ENCODE measurements at places on chromosomes 16 and 17. TPM values are rescaled to one million over a fixed set of nuclear protein-coding genes. Genes with fewer than 3 reads are reported as not detected.

Gene MBTPS1
- total RNA-seq: 122 TPM

Gene MPDU1
- total RNA-seq: 55.7 TPM

Gene EME1
- 19.3 TPM for total RNA-seq

Gene BAIAP3
- 29.8 TPM for total RNA-seq

Gene IGFALS
- total RNA-seq: 3.2 TPM

Gene CDRT15L2
- total RNA-seq: 6.7 TPM

Gene KRT33A
- 3.1 TPM for total RNA-seq

GRCh38 chr17:21039839-21040575, 2.8 kb downstream of the USP22 start:
- peaks cover 33% of the 10 kb centered on the region for H3K4me1 ChIP-seq
- DNase-seq: no peak
- H3K27ac ChIP-seq: peak overlapping the region; percentile 100
- H3K27me3 ChIP-seq: no peaks in the 10 kb centered on the region

DNA sequence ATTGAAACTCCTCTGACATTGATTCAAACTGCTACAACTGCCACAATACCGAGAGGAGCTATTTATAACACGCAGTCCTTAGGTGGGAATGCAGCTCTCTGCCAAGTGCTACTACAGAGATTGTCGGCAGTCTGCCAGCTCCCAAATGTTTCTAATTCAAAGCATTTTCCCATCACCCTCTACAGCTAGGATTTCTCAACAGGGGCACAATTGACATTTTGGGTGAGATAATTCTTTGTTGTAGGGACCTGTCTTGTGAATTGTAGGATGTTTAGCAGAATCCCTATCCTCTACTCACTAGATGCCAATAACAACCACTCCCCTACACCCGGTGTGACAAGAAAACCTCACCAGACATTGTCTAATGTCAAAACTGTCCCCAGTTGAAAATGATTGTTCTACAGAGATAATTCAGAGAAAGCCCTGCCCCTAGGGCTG, 7.8 kb upstream of the N4BP1 start:
- no peak overlapping the region for H3K4me3 ChIP-seq
- DNase-seq: peak; percentile 79
- H3K36me3 ChIP-seq: no peaks in the 10 kb centered on the region
- no peak overlapping the region for H3K27ac ChIP-seq
- peaks cover 16% of the 10 kb centered on the region for H3K4me1 ChIP-seq

DNA sequence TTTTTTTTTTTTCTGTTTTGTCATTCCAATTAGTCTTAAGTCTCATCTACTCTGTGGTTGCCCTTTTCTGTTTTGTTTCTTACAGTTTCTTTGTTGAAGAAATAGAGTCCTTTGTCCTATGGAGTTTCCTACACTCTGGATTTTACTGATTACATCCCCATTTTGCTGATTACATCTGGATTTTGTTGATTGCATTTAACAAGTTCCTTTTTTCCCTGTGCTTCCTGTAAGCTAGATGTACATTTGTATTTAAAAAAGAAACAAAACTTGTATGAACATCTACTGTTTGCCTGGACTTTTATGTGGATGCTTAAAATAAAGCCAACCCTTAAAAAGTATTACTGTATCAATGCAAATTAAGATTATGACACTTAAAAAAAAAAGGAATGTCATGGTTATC, 147.6 kb downstream of the CHD9 start:
- no peaks in the 10 kb centered on the region for H3K4me1 ChIP-seq
- H3K27ac ChIP-seq: no peak overlapping the region
- no peak for DNase-seq
- H3K36me3 ChIP-seq: no peaks in the 10 kb centered on the region
- H3K27me3 ChIP-seq: no peaks in the 10 kb centered on the region

DNA sequence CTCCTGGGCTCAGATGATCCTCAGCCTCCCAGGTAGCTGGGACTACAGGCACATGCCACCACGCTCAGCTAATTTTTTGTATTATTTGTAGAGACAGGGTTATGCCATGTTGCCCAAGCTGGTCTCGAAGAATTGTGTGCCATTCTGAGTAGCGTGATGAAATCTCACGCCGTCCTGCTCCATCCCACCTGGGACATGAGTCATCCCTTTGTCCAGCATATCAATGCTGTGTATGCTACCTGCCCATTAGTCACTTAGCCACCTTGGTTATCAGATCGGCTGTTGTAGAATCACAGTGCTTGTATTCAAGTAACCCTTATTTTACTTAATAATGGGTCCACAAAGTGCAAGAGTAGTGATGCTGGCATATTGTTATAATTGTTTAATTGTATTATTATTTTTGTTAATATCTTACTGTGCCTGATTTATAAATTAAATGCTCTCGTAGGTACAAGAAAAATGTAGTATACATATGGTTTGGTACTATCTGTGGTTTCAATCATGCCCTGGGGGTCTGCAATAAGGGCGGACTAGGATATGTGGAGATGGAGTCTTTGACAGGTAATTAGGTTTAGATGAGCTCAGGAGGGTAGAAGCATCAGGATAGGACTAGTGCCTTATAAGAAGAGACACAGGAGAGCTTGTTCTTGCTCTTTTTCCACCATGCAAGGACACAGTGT, 26.6 kb upstream of the SLC13A2 start:
- DNase-seq: no peak
- no peak overlapping the region for H3K4me3 ChIP-seq

- no peak overlapping the region for H3K4me3 ChIP-seq
- no peaks in the 10 kb centered on the region for H3K27me3 ChIP-seq
- H3K36me3 ChIP-seq: no peaks in the 10 kb centered on the region
- H3K4me1 ChIP-seq: no peaks in the 10 kb centered on the region
- no peak for DNase-seq
These were observed 117.9 kb downstream of the SPACA3 start for GRCh38 chr17:33109336-33110072.

- H3K36me3 ChIP-seq: no peaks in the 10 kb centered on the region
- H3K27ac ChIP-seq: no peak overlapping the region
- no peak for DNase-seq
- H3K27me3 ChIP-seq: no peaks in the 10 kb centered on the region
- no peak overlapping the region for H3K4me3 ChIP-seq
- H3K4me1 ChIP-seq: no peaks in the 10 kb centered on the region
These were observed 27.9 kb upstream of the CPHXL start for GRCh38 chr16:75754141-75754540.

- H3K4me3 ChIP-seq: peak overlapping the region; percentile 93
- peak overlapping the region; percentile 84 for H3K27ac ChIP-seq
- DNase-seq: peak; percentile 59
- H3K4me1 ChIP-seq: peaks cover 38% of the 10 kb centered on the region
- no peaks in the 10 kb centered on the region for H3K36me3 ChIP-seq
- no peaks in the 10 kb centered on the region for H3K27me3 ChIP-seq
These were observed 868 bp downstream of the FAM20A start for GRCh38 chr17:68600067-68600930.

DNA sequence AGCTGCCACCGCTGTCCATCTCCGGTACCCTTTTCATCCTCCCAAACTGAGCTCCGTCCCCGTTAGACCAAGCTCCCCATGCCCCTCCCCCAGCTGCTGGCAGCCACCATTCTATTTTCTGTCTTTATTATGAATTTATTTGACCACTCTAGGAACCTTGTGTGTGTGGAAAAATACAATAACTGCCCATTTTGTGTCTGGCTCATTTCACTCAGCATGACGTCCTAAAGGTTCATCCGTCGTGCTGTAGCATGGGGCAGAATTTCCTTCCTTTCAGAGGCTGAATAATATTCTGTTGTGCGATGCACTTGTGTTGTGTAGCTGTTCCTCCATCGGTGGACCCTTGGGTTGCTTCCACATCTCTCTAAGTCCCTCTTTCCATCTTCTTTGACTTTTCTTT, 263.1 kb downstream of the SEC14L1 start:
- no peaks in the 10 kb centered on the region for H3K27me3 ChIP-seq
- H3K36me3 ChIP-seq: no peaks in the 10 kb centered on the region
- no peak for DNase-seq
- H3K4me1 ChIP-seq: peaks cover 17% of the 10 kb centered on the region
- no peak overlapping the region for H3K4me3 ChIP-seq

DNA sequence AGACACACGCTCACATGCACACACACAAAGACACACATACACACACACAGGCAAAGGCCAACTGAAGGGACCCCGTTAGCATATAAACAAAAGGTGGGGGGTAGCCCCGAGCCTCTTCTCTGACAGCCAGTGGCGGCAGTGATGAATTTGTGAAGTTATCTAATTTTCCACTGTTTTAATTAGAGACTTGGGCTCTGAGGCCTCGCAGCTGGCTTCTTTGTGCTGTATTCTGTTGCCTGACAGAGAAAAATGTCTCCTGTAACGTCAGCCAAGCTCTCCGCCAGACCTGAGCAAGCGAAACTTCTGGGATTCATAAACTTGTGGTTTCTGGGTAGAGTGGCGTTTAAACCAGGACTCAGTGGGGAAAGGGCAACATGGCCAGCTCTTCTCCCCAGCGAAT, 113.9 kb upstream of the FOXF1 start:
- H3K27ac ChIP-seq: no peak overlapping the region
- no peak overlapping the region for H3K4me3 ChIP-seq
- no peaks in the 10 kb centered on the region for H3K4me1 ChIP-seq

GRCh38 chr16:2466667-2467527, 4.2 kb upstream of the NTN3 start:
- no peak for DNase-seq
- H3K27ac ChIP-seq: no peak overlapping the region
- no peak overlapping the region for H3K4me3 ChIP-seq

DNA sequence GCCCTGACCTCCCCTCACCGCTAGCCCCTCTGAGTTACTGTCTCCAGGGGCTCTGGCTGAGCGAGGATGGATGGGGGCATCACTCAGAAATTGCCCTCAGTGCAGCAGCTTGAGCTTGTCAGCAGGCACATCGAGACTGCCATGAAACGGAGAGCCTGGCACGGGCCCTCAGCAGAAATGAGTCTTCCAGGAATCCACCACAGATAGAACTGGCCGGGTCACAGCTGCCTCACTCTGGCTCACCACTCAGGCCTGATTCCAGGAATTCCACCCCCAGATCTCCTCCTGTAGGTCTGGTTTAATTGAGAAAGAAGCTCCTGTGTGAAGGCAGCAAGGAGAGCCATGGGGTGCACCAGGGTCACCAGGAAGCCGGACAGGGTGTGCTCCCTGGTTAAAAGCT, 85.5 kb downstream of the GSG1L start:
- no peak overlapping the region for H3K4me3 ChIP-seq
- H3K36me3 ChIP-seq: no peaks in the 10 kb centered on the region
- H3K27ac ChIP-seq: no peak overlapping the region
- no peaks in the 10 kb centered on the region for H3K4me1 ChIP-seq
- no peaks in the 10 kb centered on the region for H3K27me3 ChIP-seq

GRCh38 chr16:3035289-3035971, 1.3 kb downstream of the BICDL2 start:
- no peak overlapping the region for H3K4me3 ChIP-seq
- no peaks in the 10 kb centered on the region for H3K36me3 ChIP-seq
- no peak overlapping the region for H3K27ac ChIP-seq
- DNase-seq: no peak
- H3K27me3 ChIP-seq: no peaks in the 10 kb centered on the region
- H3K4me1 ChIP-seq: no peaks in the 10 kb centered on the region

- peaks cover 17% of the 10 kb centered on the region for H3K4me1 ChIP-seq
- no peaks in the 10 kb centered on the region for H3K36me3 ChIP-seq
These were observed 2.5 kb downstream of the TK1 start for GRCh38 chr17:78184351-78184750.

DNA sequence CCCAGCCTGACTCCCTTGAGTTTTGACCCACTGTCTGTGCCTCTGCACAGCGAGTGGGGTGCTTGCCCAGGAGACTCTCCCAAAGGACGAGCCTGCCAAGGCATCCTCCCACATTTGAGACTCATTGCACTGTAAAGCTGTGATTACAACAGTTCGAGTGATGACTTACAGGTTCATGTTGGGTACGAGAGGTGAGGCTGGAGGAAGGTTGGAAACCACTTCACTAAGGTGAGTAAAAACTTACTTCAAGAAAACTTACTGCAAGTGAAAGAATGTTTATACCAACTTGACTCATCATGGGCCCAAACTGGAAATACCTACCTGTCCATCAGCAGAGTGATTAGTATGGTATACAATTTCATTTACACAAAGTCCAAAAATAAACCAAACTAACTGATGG, 360.1 kb upstream of the CDH11 start:
- no peaks in the 10 kb centered on the region for H3K36me3 ChIP-seq
- no peak for DNase-seq
- no peak overlapping the region for H3K4me3 ChIP-seq
- no peaks in the 10 kb centered on the region for H3K4me1 ChIP-seq
- no peak overlapping the region for H3K27ac ChIP-seq
- no peaks in the 10 kb centered on the region for H3K27me3 ChIP-seq
